Fibroblast of the aortic adventitia (primary cell): ENCODE measurements at places on chromosomes 16 and 17.

DNA sequence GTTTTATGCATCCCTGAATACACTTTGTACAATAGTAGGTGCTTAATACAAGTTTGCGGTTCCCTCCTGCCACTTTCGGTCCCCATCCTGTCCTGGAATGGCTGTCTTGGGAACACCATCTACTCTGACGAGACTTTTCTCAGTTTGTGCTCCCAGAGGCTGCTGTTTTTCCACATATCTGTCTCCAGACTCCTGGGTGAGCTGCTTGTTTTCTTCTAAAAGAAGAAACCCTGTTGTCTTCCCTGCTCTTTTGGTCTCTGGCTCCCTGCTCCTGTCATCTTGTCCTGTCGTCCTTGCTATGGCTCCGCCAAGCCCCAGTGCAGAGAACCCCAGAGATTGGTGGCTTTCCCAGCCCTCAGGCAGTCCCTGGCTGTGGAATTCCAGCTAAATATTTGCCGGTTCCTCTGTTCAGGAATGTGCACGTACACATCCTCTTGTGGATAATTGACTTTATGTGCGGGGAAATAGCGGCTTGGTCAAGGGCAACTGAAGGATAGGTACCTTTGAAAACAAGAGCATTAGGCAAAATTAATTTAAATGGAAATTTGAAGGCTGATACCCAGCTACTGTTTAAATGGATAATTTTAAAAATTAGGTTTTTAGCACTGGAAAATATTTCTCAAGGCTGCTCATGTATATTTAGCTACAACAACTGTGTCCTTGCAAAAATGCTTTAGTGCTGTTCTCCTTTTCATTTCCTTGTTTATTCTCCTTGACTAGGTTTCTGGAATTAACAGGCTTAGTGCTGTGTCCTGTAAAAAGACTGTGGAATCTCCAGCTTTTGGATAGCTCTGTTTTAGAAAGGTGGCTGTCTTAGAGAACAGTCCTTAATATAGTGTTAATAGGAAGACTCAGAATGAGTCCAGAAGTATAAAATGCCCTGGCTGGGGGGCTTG is 50.2 kb upstream of the SLC12A3 start:
- no peak for DNase-seq

DNA sequence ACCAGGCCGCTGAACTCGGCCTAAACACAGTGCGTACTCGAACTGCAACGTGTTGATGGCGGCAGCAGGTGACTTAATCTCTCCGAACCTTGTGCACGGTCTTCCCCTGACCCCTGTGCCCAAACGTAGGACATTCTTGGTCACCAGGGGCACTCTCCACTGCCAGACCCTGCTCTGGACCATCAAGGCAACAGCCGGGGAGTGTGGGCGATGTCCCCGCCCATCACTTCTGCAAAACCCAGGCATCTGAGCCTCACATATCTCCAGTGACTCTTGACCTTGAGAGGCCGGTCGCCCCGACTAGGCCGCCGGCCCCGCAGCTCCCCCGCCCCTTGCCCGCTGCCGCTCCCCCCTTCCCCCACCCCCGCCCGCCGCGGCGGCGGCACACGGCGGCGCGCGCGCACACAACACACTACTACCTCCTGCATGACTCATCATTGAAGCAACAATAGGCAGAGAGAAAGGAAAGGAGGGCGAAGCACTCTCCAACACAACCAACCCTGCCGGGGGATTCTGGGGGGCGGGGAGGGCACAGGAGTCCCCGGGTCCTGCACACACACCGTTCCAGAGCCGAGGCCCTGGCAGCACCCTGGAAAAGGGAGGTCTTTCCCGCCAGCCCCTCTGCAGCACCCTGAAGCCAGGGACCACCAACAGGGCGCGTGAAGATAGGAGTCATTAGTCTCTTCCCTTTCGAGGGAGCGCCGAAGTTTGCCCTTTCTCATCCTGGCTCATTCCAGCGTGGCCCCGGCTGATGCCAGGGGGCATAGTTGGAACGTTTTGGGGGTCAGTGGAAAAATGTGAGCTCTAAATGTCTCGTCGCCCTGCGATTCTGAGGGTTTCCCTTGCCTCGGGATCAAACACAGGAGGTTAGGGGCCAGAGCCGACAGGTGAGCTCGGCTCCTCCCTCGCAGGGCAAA is 1.9 kb downstream of the MNT start:
- DNase-seq, result peak; percentile 75

GRCh38 chr17:76234354-76234679 is 6.0 kb downstream of the RNF157 start:
- no peak for DNase-seq

GRCh38 chr16:51146256-51146924 is 4.7 kb downstream of the SALL1 start:
- DNase-seq, result peak; percentile 71

GRCh38 chr17:59547131-59547915 is 18.1 kb upstream of the DHX40 start:
- DNase-seq, result peak; percentile 20

DNA sequence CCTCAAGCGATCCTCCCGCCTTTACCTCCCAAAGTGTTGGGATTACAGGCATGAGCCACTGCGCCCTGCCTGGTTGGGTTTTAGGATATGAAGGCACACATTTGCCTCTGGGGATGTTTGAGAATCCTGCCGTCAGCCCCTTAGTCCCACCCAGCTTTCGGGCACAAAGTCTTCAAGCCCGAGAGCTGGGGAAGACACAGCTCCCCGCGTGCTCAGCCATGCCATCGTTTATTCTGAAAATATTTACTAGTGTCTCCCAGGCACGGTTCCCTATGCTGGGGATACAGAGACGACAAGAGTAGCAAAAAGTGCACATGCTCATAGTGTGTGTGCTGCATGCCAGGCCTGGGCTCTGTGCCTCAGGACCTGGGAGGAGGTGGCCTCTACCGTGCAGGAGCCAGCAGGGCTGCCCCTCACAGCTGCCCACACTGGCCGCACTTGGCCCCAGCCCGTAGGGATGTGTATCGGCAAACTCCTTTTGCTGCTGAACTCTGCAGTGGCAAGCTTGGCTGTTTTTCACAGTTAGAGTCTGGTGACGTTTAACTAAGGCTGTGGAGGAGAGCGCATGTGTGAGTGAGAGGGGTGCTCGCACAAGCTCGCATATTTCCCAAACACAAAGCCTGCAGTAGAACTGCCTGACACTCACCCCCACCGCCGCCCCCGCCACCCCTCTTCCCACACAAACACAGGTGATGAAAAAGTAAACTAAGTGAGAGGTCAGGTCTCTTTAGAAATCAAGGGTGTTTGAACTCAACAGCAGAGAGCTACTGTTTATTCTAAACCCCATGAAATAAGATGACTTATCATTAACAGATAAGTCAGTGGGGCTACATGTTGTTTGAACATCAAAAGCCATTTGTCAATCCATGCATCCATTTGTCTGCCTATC is 266.4 kb downstream of the MRTFB start:
- peak; percentile 49 for DNase-seq

GRCh38 chr16:1941162-1942046 is 1.6 kb downstream of the MSRB1 start:
- no peak for DNase-seq

DNA sequence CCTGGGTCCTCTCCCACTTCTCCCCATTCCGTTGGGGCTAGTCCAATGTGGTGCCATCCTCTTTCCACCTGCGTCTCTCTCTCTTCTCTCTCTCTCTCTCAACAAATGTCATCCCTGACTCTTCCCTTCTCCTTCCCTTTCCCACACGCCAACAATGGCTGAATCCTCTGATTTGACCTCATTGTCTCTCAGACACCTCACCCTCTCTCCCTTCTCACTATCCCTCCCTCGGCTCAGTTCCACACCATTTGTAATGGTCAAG is 628 bp upstream of the ZNF18 start:
- no peak for DNase-seq

DNA sequence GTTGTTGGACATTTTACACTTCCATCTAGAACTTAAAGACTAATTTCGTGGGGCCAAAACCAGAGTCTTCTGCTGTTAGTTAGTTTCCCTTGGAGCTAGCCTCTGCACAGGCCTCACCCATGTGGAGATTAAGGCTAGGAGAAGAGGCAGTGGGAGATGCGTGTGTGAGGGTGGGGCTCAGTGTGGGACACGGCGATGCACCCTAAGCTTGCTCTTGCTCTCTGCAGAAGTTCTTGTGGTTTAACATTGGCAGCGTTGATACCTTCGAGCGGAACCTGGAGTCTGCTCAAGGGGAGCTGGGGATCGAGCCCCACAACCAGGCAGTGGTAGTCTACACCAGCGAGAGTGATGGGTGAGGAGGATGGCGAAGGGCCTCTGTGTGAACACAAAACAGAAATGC is 34.0 kb downstream of the DBNDD1 start:
- no peak for DNase-seq

DNA sequence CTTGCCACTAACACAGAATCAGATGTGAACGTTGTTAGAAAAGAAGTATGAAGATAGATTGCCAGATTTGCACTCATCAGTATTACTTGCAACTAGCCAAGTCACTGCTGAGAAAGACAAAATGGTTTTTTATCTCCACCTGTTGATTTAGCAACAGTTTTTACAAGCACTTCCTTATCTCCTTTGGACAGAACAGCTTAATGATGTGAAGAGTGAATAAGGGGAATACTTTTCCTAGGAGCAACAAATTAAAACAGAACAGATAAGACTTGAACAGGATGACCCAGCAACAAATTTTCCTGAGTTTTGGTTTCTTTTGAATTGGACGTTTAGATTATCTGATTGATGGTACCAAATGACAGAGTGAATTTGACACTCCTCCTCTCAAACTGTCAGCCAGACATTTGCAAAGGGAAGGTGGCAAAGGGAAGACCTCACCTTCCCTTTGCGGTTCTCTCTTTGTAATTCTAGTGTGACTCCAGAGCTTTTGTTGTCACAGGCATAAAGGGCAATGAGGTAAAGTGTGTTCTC is 130.6 kb downstream of the NLK start:
- peak; percentile 11 for DNase-seq

- peak; percentile 84 for DNase-seq
Observed at GRCh38 chr16:10514369-10515055, 65.9 kb downstream of the EMP2 start.

- no peak for DNase-seq
Observed at GRCh38 chr16:47424846-47425245, 36.0 kb downstream of the ITFG1 start.

GRCh38 chr17:17561408-17562145 is 29.9 kb downstream of the PEMT start:
- no peak for DNase-seq

DNA sequence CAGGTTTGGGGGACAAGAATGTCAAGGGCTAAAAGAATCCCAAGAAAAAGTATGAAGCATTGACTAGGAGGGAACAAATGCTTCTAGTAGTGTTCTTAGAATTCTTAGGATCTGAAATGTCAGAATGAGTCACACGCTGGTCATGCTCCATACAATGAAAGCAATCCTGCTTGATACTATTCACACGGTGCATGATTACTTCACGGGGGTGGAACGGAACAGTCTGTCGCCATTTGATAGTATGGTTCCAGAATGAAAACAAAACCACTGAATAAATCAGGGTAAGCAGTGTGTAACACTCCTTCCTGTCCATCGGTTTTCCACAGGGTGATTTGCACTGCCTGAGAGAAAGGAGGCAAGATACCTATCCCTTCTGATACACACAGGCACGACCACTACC is 22.9 kb upstream of the YWHAE start:
- DNase-seq, result peak; percentile 95

DNA sequence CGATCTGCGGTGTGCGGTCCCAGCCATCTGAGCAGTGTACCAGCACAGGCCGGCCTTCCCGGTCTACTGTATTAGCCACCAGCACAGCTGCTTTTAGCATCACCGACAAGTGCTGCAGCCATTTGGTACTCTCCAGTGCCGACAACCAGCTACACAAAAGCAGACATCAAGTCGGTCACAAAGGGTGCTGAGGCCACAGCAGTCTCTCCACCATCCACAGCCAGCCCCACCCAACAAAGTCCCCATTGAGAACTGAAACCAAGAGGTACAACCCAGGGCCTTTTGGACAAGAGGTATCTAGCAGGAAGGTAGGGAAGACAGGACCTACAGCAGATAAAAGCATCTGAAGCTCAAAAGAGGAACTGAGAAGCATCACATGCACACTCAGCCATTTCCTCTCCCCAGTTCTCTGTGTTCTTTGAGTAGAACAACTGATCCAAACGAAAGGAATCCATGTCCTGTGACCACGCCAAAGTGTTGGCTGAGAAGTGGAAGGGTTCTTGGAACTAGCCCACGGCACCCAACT is 9.5 kb downstream of the MTMR4 start:
- DNase-seq, result no peak

- no peak for DNase-seq
Observed at GRCh38 chr17:76026714-76027158, 370 bp downstream of the EVPL start.

GRCh38 chr17:80646328-80646727 is 101.7 kb downstream of the RPTOR start:
- no peak for DNase-seq

DNA sequence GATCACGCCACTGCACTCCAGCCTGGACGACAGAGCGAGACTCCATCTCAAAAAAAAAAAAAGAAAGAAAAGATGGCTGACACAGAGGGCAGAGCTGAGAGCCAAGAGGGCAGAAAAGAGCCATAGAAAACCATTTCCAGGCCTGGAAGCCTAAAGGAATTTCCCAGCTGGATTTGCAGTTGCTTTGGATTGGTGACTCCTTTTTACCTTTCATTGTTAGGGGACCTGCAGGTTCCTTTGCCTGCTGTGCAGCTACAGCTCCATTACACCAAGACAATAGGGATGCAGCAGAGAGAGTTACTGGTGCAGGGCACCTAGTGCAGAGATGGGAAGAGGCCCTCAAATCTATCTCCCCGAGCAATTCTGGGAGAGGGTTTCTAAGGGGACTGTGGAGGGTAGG is 18.4 kb downstream of the ZNF668 start:
- DNase-seq, result no peak

GRCh38 chr17:81127526-81128177 is 37.7 kb upstream of the PVALEF start:
- DNase-seq, result no peak

- DNase-seq, result no peak
Observed at GRCh38 chr16:80759419-80760162, 44.8 kb downstream of the CDYL2 start.

DNA sequence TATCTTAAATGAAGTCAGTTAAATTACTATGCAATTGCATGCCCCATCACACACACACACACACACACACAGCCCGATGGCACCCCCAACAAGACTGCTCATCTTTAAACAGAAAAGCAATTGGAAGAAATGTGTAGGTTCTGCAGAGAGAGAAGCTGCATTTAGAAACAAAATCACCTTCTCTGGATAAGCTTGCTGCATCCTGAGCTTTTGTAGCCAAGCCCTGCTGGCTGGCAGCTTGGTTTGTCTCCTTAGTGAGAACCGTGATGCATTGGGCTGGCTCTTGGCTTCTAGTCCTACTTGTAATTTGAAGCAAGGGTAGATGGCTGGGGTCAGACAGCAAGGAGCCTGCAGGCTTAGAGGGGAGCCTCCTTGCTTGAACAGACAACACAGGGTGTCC is 153.8 kb downstream of the SOX9 start:
- DNase-seq, result no peak

GRCh38 chr17:67377488-67378453 is 690 bp downstream of the PITPNC1 start:
- DNase-seq, result peak; percentile 46
